ENCODE measurements at places on chromosomes 7 and 10.

DNA sequence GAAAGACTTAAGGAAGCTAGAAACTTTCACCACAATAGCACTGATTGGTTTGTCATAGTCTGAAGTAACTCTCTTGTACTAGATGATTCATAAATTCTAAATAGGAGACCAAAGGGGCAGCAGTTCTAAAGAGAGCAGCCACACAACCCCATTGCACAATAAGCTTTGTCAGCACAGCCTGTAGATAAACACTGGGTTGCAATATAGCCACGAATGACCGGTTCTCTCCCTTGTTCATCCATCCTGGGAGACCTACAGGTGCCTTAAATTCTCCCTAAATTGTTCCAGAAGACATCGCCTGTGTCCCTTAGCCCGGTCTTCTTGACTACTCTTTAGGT lies 167.0 kb downstream of the SNX13 start:
- no peak overlapping the region for H3K27ac ChIP-seq
- H3K4me3 ChIP-seq = no peak overlapping the region
- peak; percentile 93 for DNase-seq
- no peaks in the 10 kb centered on the region for H3K4me1 ChIP-seq
- no peaks in the 10 kb centered on the region for H3K27me3 ChIP-seq

DNA sequence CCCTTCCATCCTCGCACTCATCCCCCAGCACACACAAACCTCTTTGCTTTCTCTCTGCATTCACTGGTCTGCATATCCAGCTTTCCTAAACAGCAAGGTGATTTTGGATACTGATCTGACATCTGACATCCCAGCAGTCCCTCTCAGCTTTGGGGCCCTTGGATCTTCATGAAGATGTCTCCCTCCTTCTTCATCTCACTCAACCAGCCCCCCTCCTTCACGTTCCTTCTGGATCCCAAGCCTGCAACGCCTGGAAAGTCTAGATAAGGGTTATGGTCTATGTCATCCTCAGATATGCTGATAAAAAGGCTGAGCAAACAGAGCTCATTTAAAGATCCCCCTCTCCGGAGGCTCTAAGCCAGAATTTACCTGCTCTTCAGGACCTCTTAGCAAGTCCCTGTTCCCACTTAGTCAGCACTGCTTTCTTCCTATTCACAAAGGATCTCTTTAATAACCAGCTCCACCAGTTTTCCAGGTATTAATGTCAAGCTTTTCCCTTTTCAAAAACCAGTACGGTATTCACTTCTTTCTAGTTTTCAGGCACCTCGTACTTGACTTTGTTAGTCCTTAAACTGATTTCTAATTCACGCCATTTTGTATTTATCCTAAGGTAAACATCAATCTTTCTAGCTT lies 38.9 kb downstream of the CREB3L2 start:
- peaks cover 27% of the 10 kb centered on the region for H3K4me1 ChIP-seq
- no peak for DNase-seq
- H3K27me3 ChIP-seq = no peaks in the 10 kb centered on the region
- H3K36me3 ChIP-seq = peaks cover 5% of the 10 kb centered on the region
- no peak overlapping the region for H3K4me3 ChIP-seq

DNA sequence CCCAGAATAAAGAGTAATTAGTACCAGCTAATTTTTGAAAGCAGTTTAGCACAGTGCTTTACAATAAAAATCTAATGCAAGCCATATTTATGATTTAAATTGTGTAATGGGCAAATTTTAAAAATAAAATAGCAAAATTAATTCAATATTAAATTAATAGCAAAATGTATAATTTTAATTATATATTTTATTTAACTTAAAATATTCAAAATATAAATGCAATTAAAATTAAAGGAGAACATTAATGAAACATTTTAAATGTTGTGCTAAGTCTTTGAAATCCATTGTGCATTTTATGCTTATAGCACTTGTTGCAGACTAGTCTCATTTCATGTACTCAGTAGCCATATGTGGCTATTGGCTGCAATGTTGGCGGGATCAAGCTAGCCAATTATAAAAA lies 367.6 kb downstream of the SUGCT start:
- DNase-seq = no peak
- no peaks in the 10 kb centered on the region for H3K27me3 ChIP-seq
- H3K36me3 ChIP-seq = no peaks in the 10 kb centered on the region
- no peak overlapping the region for H3K4me3 ChIP-seq
- no peak overlapping the region for H3K27ac ChIP-seq

- H3K4me1 ChIP-seq = no peaks in the 10 kb centered on the region
- H3K27ac ChIP-seq = no peak overlapping the region
- H3K4me3 ChIP-seq = no peak overlapping the region
These were observed 10.2 kb downstream of the SSBP1 start for GRCh38 chr7:141748396-141748795.

DNA sequence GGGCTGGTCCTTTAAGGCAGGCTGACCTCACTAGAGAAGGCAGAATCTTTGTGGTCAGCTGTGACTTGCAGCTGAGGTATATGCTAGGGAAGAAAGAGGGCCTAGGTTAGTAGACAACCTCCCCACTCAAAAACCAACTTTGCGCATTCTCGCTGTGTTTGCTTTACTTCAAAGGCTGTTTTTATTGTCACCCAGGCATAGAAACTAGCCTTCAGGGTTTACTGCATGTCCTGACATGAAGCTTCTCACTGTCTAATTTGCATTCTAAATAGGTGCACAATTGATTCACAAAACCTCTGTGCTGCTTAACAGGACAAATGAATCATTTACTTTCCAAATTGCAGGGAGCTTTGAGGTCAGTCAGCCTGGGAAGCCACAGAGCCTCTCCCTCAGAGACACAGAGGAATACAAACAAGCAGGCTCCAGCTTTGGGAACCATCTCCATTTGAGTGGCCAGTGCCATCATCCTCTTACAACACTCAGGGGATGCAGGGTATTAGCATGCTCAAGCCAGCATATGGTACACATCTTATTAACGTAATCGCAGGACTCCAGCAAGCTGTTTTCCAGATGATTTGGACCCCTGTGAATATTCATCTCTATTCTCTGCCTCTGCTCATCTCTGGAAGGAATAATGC lies 596.4 kb upstream of the GHITM start:
- H3K4me3 ChIP-seq = no peak overlapping the region
- no peaks in the 10 kb centered on the region for H3K36me3 ChIP-seq
- DNase-seq = no peak
- no peaks in the 10 kb centered on the region for H3K27me3 ChIP-seq

- H3K27me3 ChIP-seq = peaks cover 21% of the 10 kb centered on the region
- no peak overlapping the region for H3K4me3 ChIP-seq
- H3K36me3 ChIP-seq = no peaks in the 10 kb centered on the region
- no peaks in the 10 kb centered on the region for H3K4me1 ChIP-seq
- H3K27ac ChIP-seq = no peak overlapping the region
These were observed 19.3 kb upstream of the MYH16 start for GRCh38 chr7:99253369-99253768.

- DNase-seq = peak; percentile 52
- no peaks in the 10 kb centered on the region for H3K36me3 ChIP-seq
- H3K4me3 ChIP-seq = no peak overlapping the region
- peak overlapping the region; percentile 41 for H3K27ac ChIP-seq
- peaks cover 10% of the 10 kb centered on the region for H3K4me1 ChIP-seq
These were observed 178.1 kb upstream of the SEMA3A start for GRCh38 chr7:84372712-84373111.

DNA sequence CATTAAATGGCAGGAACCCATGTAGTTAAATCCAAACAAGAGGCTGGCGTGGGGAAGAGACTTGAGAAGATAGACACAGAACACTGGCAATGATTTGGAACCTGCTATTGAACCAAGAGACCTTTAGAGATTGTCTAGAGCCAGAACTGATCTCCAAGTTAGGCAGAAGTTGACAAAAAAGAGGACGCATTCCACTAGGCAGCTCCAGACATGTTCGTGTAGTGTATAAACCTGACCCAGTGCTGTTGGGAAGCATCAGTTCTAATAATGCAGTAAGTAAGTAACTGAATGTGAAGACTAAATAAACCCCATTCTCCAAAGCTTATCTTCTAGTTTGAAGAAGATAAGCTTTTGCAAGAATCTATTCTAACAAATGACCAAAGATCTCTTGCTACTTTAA lies 50.8 kb downstream of the AP3M1 start:
- peaks cover 2% of the 10 kb centered on the region for H3K4me1 ChIP-seq
- no peak overlapping the region for H3K27ac ChIP-seq
- H3K27me3 ChIP-seq = no peaks in the 10 kb centered on the region
- no peak overlapping the region for H3K4me3 ChIP-seq

GRCh38 chr7:155188357-155188756 lies 109.3 kb upstream of the INSIG1 start:
- H3K4me1 ChIP-seq = no peaks in the 10 kb centered on the region
- H3K4me3 ChIP-seq = no peak overlapping the region
- no peak for DNase-seq
- H3K27me3 ChIP-seq = peaks cover 2% of the 10 kb centered on the region
- H3K27ac ChIP-seq = no peak overlapping the region

DNA sequence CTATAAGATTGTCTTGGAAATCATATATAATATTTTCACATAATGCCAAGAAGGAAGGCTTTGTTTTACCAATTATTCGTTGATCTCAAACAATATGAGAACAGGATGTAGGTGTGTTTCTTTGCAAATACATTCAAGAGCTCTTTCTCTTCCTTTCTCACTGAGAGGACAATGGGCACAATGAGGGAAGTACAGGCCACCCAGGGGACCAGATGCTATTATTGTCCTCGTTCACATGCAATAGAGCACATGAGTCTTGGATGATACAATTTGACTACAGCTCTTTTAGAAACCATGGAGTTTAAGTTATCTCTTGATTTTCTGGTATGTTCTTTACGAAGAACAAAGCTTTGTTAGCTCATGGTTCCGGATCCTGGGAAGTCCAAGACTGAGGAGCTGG lies 323.7 kb upstream of the KLF6 start:
- no peaks in the 10 kb centered on the region for H3K27me3 ChIP-seq
- no peak for DNase-seq
- no peak overlapping the region for H3K4me3 ChIP-seq
- H3K4me1 ChIP-seq = peaks cover 3% of the 10 kb centered on the region
- H3K27ac ChIP-seq = no peak overlapping the region

GRCh38 chr7:128450409-128450808 lies 5.3 kb upstream of the HILPDA start:
- DNase-seq = no peak
- H3K36me3 ChIP-seq = no peaks in the 10 kb centered on the region
- no peak overlapping the region for H3K27ac ChIP-seq
- H3K4me1 ChIP-seq = peaks cover 13% of the 10 kb centered on the region
- H3K4me3 ChIP-seq = no peak overlapping the region
- peaks cover 4% of the 10 kb centered on the region for H3K27me3 ChIP-seq

GRCh38 chr7:27631391-27631790 lies 31.3 kb downstream of the HIBADH start:
- H3K36me3 ChIP-seq = no peaks in the 10 kb centered on the region
- no peaks in the 10 kb centered on the region for H3K27me3 ChIP-seq
- peaks cover 2% of the 10 kb centered on the region for H3K4me1 ChIP-seq
- peak; percentile 20 for DNase-seq
- H3K27ac ChIP-seq = no peak overlapping the region
- no peak overlapping the region for H3K4me3 ChIP-seq

DNA sequence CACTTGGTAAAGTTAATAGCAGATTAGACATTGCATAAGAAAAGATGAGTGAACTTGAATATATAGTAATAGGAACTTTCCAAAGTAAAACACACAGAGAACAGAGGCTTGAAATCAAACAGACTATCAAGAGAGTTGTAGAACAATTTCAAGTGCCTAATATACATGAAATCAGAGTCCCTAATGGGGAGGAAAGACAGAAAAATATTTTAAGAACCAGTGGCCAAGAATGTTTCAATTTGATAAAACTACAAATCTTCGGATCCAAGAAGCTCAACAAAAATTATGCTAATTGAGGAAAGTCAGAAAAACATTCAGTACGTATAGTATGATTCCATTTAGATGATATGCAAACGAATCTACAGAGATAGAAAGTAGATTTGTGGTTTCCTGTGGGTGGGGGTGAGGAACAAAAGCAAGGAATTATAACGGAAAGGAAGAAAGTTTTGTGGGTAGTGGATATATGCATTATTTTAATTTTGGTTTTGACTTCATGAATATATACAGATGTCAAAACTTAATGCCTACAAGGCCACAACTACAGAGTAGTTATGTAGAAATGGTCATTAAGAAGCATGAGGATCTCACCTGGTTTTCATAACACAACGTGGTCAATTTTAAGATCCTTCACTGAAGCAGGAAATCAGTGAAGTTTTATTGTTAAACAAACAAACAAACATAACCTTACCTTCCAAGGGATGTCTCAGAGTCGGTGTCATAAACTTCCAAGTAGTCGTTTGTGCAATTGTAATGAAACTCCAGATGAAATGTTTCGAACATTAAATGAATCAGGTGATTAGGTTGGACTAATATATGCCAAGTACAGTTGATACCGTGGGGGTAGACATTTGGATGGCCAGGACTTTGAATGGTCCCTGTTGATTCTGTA lies 62.0 kb downstream of the CUBN start:
- peak; percentile 36 for DNase-seq
- H3K27ac ChIP-seq = no peak overlapping the region
- H3K36me3 ChIP-seq = no peaks in the 10 kb centered on the region
- peaks cover 11% of the 10 kb centered on the region for H3K4me1 ChIP-seq
- H3K27me3 ChIP-seq = no peaks in the 10 kb centered on the region

DNA sequence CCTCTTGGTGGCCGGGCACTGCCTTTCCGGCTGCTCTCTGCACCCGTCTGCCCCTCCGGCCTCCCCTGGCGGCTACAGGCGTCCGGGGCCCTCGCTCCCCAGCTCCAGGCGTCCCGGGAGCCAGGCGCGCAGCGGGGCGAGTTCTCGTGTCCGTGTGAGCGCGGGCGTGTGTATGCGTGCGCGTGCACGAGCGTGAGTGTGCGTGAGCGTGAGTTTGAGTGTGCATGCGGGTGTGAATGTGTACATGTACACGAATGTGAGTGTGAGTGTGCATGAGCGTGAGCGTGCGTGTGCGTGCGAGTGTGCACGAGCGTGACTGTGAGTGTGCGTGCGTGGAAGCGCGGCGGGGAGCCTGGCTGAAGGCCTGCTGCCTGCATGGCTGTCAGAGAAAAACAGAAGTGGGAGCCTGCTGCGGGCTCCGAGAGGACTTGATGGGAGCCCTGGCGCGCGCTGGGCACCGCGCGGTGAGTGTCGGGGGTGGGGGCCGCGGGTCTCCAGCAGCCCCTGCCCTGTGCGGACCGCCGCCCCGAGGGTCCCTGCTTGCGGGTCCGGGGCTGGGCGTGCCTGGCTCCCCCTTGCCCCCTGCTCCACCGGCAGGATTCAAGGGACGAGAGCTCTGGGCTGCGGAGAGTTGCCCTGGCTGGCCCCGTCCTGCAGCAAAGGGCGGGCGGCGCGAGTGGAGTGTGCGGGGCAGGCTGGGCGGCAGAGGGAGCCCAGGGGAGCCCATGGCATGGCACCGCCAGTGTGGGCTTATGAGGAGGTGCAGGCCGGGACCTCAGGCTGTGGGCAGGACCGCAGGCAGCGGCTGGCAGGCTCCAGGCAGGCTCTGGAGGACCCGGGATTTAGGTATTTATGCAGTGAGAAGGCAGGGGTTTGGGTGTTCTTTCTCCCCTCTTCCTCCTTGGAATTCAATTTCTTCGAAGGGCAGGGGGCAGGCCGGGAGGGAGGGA lies 75.8 kb upstream of the EN2 start:
- H3K36me3 ChIP-seq = no peaks in the 10 kb centered on the region
- no peak overlapping the region for H3K4me3 ChIP-seq
- no peaks in the 10 kb centered on the region for H3K4me1 ChIP-seq
